Esophagus squamous epithelium (tissue), 5 donors: ENCODE measurements at places on chromosomes 6 and 20. TPM values are rescaled to one million over a fixed set of nuclear protein-coding genes. Genes with fewer than 3 reads are reported as not detected.

Gene C6orf58
- 0.85 TPM for total RNA-seq

Gene FAM83D
- 53.8 TPM for total RNA-seq

Gene TGM6
- not detected for total RNA-seq

Gene C6orf163
- 0.79 TPM for total RNA-seq

DNA sequence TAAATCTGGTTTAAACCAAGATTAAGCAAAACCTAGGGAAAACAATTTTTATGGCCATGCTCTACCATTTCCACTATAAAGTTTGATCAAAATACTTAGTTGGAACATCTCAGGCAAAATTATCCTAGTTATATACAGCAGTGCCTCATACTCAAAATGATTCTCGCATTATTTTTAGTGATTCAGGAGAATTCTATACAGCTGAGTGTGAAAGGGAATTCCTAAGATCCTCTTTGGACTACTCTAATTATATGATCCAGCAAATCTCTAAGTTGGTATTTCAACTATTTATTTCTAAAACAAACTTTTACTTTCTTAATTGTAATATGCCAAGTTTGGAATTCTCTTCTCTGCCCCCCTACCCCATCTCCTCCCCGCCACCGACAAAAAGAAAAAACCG is 8.6 kb downstream of the DTNBP1 start:
- DNase-seq, result no peak

- no peak for DNase-seq
Measured at GRCh38 chr6:135183532-135184440, 2.7 kb downstream of the MYB start.

- DNase-seq, result no peak
Measured at GRCh38 chr6:154766288-154766687, 33.1 kb downstream of the SCAF8 start.

DNA sequence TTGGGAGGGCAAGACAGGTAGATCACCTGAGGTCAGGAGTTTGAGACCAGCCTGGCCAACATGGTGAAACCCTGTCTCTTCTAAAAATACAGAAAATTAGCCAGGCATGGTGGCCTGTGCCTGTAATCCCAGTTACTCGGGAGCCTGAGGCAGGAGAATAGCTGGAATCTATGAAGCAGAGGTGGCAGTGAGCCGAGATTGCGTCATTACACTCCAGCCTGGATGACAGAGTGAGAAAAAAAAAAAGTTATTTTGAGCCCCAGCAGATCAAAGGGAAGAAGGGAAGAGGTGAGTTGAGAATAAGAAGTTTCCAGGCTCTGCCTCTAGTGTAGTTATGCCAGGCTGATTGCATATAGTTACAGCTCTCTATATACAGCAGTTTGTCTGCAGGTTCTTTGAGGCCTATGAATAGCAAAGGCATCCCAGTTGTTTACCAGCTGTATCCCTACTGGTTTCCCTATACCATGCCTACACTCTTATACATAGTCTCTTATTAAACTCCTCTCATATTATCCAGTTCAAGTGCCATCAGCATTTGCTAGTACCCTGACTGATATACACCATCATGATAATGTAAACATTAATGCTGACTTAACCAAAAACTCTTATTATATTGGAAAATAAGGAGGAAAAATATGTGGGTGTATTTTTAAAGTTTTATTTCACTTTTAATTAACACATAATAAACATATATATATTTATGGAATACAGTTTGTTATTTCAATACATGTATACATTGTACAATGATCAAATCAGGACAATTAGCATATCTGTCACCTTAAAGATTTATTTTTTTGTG is 823.6 kb upstream of the ADGRB3 start:
- no peak for DNase-seq

GRCh38 chr20:939606-940005 is 23.5 kb upstream of the ANGPT4 start:
- no peak for DNase-seq

- DNase-seq, result no peak
Measured at GRCh38 chr20:45957021-45957941, 14.7 kb downstream of the ZNF335 start.
